Calu3 (cell line): ENCODE measurements at places on chromosomes 1 and 21.

DNA sequence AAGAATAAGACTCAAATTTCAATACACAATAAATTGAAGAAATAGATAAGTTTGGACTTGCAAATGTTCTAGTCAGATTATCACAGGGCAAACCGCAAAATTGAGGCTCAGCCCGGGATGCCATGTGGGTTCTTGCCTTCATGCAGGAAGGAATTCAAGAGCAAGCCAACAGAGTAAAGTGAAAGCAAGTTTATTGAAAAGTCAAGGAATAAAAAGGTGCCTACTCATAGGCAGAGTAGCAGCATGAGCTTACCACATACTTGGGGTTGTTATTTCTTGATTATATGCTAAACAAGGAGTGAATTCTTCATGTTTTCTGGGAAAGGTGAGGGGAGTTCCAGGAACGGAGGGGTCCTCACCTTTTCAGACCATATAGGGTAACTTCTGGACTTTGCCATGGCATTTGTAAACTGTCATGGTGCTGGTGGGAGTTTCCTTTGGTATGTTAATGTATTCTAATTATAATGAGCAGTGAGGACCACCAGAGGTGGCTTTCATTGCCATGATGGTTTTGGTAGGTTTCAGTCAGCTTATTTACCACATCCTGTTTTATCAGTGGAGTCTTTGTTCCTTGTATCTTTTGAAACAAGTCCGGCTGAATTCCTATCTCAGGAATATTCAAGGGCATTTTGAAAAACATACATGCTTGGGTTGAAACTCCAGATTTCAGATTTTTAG is 2.0 kb upstream of the OR2AK2 start:
- DNase-seq = no peak

GRCh38 chr1:176101951-176102642 is 105.0 kb downstream of the COP1 start:
- no peak for DNase-seq

DNA sequence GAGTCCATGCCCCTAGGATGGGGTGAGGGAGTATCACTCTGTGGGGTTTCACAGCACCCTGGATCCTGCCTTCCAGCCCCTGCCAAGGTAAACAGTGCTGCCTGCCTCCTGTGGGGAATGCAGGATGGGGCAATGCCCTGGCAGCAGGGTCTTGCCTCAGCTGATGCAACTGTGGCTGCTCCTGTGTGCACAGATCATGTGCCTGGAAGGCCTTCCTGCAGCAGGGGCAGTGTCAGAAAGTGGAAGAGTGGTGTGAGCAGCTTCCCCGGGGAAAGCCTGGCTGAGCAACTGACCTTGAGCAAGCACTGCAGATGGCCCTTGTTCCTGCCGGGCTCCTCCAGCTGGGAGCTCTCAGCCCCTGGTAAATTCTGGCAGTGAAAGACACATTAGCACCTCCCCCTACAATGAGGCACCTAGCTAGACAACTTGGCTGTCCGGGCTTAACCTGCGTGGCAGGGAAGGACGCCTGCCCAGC is 9.9 kb downstream of the TOR3A start:
- no peak for DNase-seq

- no peak for DNase-seq
These were observed at the start of gene CHODL for GRCh38 chr21:18244671-18245463. CHODL (plus strand) TSS chr21:18244833; CDS start chr21:18245224, 391 bp downstream.

DNA sequence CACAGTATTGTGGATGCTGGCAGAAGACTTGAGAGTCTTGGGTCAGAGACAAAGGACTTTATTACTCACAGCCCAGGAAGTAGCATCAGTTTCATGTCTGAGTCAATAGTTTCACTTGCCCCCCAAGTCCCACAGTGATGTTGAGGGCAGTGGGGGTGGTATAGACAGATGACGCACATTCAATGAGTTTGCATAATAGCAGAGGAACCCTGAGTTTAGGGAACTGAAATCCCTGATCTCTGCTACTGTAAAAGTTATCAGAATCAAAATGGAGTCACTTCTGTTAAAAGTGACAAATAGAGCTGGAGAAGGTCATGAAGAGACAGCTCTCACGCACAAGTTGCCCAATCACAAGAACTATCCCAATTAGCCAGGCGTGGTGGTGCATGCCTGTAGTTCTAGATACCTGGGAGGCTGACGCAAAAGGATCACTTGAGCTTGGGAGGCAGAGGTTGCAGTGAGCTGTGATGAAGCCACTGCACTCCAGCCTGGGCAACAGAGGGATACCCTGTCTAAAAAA is 11.5 kb upstream of the HCRTR1 start:
- DNase-seq = no peak

GRCh38 chr1:179298952-179299351 is 5.4 kb downstream of the SOAT1 start:
- DNase-seq = no peak

- no peak for DNase-seq
These were observed 7.3 kb upstream of the AMIGO1 start for GRCh38 chr1:109516872-109517271.

- DNase-seq = no peak
These were observed 396.0 kb downstream of the LRRIQ3 start for GRCh38 chr1:73801912-73802429.

- DNase-seq = no peak
These were observed 866.3 kb upstream of the B3GALT2 start for GRCh38 chr1:194052514-194053338.

- no peak for DNase-seq
These were observed 438.9 kb downstream of the CAMTA1 start for GRCh38 chr1:7224081-7224534.

DNA sequence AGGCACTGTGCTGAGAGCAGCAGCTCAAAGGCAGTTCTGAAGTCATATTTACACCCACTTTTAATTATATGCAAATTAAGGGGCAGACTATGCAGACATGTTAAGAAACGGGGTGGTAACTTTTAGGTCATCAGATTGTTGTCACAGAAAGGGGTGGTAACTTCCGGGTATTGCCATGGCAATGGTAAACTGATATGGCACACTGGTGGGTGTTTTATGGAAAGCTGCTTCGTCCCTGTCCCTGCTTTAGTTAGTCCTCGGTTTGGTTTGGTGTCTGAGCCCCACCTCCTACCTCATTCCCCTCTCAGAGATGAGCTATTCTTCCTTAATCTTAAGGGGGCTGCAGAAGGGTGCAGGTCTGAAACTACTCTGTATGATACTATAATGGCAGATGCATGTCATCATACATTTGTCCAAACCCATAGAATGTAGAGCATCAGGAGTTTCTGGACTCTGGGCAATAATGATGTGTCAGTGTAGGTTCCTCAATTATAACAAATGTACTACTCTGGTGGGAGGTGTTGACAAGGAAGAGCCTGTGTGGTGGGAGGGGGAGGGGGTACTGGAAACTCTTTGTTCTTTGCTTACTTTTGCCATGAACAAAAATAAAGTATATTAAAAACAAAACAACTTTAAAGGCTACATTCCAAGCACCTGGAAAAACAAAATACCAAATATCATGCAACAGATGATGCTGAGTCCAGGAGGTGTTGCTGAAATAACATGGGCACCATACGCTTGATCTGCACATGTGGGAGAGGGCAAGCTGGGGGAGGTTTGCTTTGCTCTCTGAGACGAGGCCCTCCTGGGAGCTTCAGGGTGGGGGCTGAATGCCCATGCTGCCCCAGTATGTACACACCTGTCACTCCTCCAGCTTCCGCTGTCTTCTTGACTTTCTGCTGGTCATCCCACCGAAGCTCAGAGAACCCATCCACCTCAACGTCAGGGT is 6.3 kb downstream of the PARP1 start:
- DNase-seq = no peak

GRCh38 chr1:200346700-200347099 is 63.1 kb downstream of the ZNF281 start:
- DNase-seq = no peak

DNA sequence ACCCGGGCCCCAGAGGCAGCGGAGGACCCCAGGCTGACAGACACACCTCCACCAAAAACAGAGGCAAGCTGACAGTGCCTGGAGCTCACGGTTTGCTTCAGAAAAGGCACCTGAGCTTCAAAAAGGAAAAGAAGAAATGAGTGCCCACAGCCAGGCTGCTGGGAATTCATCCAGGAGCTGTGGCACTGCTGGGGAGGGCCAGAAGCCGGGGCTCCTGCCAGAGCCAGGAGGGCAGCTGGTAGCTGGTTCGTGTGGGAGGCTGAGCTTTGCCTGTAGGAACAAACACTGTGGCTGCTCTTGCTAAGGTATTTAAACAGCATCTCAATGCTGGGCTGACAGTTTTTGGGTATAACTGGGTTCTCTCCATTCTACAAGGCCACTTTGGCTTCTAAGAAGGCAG is 19.5 kb downstream of the KCNJ6 start:
- no peak for DNase-seq

- DNase-seq = no peak
These were observed 678.2 kb downstream of the ADGRL2 start for GRCh38 chr1:82478916-82479315.

DNA sequence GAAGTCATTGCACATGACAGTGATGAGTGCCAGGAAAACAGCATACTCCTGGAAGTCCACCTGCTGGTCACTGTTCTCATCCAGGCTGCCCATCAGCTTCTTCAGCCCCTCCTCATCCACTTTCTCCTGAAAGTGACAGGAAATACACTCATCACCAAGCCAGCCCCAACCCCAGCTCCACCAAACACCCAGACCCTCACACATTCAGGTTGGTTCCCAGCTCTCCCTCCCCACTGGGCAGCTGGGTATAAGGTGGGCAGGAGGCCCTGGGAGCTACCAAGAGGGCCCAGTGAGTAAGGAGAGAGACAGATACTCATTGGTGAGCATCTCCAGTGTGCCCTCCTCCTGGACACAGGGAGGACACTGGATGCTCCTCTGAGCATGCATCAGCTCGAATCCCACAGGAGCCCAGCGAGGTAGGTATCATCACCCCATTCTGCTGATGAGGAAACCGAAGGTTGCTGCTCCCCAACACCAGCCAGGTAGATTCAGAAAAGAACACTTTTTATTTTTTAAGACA is 4.1 kb downstream of the S100A2 start:
- DNase-seq = no peak

- no peak for DNase-seq
These were observed 22.1 kb downstream of the S100A6 start for GRCh38 chr1:153513666-153514065.

DNA sequence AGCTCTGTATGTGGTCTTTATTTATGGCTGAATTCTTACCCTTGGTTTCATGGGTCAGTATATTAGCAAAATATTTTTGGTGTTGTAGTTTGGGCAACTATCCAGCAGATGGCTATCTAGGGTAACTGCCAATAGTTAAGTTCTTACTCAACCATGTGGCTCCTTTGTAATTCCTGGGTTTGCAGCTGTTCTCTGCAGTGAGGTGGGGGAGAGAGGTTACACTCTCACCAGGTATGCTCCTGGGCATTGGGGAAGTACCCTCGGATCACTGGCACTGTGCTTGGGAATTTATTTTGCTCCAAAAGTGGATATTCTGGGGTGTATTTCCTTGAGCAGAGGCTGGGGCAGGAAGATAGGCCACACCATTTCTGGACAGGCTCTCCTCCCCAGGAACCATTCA is 436.7 kb upstream of the TMPRSS15 start:
- no peak for DNase-seq

DNA sequence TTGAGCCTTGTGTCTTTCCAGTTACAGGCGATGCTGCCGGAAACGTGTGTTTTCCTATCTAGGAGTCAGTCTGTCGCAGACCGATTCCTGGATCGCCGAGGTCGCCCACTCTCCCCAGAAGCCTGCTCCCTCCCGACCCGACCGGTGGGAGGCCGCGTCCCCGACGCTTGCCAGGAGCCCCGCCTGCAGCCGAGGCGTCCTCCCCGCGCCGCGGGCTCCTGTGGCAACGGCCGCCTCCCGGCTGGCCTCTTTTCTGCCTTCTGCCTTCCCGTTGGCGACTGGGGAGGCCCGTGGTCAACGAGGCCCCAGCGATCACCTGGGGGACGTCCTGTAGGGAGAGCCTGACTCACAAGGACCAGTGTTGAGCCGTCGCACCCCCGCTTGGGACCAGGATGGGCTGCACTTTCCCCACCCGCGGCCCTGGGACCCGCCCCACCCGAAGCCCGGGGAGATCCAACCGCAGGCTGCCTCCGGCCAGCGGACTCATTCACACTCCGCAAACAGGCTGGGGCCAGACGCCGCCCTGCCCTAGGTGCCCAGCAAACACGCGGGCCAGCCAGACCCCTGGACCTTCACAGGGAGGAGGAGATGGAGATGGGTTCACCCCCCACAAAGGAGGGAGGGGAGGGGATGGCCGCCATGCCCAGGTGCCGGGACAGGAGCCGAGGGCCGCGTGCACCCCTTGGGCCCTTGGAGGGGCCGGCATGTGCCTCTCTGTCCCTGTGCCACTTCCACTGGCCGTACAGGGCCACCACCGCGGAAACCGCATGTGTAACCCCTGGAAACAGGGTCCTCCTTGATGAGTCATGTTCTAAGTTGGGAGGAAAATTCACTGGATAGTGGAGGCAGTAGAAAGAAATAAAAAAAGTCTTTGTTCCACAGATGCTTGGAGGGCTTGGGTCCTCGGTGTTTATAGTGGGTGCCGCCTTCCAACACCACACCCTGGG is 7.2 kb upstream of the COL6A1 start:
- DNase-seq = peak; percentile 38

GRCh38 chr1:29983321-29983720 is 740.1 kb downstream of the MATN1 start:
- DNase-seq = no peak

- DNase-seq = no peak
These were observed 5.8 kb downstream of the ATP5PB start for GRCh38 chr1:111454859-111455641.

DNA sequence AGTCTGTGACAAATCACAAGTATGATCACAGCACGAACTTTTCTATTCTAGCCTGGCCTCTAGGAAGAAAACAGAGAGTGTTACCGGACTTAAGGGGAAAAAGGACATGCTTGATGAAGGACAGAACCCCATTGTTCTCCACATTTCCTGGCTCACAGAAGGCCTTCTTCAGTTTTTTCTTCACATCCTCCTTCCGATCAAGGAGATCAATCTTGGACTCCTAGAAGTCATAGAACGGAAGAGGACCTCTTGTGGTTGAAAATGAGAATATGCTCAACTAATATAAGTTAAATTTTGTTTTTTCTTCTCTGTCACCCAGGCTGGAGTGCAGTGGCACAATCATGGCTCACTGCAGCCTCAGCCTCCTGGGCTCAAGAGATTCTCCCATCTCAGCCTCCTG is 30.3 kb downstream of the YARS1 start:
- DNase-seq = no peak

GRCh38 chr1:236494586-236495466 is 29.0 kb upstream of the LGALS8 start:
- no peak for DNase-seq

GRCh38 chr1:170674986-170675385 is 11.1 kb downstream of the PRRX1 start:
- DNase-seq = no peak

DNA sequence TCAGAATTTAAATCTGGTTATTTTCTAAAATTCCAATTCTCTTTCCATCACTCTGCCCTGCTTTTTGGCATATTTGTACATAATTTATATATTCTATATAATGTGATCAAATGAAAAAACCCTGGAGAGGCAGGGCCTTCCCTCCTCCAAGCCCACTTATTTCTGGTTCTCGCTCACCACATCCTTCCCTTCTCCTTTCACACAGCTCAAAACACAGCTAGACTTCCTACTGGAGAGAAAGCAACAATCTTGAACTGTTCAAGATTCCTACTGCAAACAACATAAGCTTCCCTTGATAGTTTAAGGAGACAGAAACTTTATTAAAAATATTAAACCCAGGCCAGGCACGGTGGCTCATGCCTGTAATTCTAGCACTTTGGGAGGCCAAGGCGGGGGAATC is 7.6 kb upstream of the AIM2 start:
- DNase-seq = no peak
